ENCODE measurements at places on chromosomes 12 and 14.

- peak; percentile 79 for DNase-seq
Observed at GRCh38 chr12:8584004-8584403, 28.7 kb downstream of the AICDA start.

DNA sequence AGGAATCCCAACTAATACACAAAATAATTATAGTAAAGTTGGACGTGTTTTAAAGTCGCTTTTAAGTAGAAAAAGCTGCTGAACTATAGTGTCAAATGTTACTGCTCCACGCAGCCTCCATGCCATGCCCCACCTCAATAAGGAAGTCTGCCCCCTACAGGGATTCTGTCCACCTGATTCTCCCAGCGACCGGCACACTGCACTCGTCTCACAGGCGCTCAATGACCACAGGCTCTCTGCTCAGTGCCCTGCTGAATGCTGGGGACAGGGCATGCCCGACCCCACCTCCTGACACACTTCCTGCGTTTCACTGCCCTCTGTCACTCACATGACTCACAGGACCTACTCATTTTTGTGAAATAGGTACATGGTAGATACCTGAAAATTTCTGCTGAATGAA, 48.9 kb downstream of the BDKRB1 start:
- DNase-seq, result no peak

DNA sequence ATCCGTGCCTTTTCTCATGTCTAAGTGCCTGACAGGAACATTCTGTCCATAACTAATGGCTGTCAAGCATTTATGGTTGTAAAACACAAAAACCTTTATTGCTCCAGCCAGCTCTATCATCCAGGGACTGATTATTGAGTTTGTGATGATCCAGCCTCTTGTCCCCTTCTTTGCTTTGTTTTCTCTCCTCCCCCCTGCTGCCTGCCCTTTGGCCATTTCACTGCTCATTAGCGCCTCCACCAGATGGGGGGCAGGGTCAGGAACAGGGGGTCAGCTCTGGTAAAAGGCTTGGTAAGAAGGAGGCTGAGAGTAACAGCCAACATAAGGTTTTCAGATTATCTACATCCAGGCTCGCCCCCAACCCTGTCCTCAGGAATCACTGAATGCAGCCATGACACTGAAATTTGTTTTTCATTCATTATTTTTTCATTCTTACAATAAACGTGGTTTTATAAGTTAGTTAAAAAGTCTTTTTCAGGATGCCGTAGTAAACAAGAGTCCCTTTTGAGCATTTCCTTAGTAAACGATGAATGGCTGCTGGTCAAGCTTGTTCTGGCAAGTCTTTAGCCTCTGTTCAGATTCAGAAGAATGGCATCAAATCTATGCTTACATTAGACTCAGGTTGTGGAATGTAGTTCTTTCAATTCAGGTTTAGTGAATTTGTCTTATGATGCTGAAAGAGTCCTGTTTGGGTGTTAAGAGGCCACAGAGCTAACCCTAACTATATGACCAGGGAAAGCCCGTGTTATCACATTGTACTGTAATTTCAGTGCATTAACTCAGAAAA, 21.7 kb downstream of the HMGA2 start:
- no peak for DNase-seq

- DNase-seq, result no peak
Observed at GRCh38 chr14:101559624-101560533, 1.4 kb upstream of the DIO3 start.

DNA sequence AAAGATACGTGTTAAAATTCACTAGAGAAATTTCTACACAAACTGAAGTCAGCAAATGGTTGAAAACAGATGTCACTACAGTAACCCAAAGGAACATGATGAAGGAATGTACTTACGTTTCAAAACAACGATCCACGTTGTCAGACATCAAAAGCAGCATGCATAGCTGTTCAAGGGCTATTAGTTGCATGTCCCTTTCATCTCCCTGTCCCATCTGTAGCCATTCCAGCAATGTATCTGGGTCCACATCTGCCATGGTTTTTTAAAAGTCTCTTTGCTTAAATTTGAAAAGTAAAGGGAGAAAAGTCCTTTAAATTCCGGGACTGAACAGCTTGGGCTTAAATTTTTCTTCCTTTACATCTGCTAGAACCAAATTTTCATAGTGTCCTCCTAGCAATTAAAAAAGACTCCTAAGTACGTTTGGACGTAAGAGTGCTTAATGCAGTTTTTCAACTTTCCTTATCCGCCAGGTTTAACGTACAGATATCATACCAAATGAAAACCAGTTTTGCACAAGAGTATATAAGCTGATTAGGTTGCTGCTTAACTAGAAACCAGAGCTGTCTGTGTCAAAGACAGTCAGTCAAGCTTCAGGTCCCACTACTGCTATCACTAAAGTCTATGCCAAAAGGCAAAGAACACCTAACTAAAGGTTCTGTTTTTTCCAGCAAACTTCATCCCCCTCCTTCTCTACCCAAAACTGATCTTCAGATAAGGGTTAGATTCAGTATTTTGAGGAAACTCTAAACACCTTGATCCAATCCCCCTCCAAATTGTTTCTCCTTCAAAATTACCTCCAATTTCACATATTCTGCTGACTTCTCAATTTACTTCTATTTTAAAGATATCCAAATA, 1.7 kb downstream of the HECTD1 start:
- peak; percentile 23 for DNase-seq

- DNase-seq, result peak; percentile 34
Observed at GRCh38 chr12:113407931-113408600, 4.4 kb upstream of the SDS start.

DNA sequence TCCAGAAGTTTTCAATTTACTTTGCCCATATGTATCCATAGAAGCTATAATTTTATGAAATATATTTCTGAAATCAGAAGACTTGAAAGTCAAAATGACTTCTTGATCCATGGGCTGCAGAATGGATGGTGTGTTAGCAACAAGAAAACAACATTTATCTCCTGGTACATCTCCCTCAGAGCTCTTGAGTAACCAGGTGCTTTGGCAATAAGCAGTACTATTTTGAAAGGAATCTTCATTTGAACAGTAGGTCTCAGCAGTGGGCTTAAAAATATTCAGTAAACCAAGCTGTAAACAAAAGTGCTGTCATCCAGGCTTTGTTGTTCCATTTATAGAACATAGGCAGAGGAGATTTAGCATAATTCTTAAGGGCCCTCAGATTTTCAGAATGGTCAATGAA, 100.4 kb downstream of the SLC38A1 start:
- DNase-seq, result no peak

DNA sequence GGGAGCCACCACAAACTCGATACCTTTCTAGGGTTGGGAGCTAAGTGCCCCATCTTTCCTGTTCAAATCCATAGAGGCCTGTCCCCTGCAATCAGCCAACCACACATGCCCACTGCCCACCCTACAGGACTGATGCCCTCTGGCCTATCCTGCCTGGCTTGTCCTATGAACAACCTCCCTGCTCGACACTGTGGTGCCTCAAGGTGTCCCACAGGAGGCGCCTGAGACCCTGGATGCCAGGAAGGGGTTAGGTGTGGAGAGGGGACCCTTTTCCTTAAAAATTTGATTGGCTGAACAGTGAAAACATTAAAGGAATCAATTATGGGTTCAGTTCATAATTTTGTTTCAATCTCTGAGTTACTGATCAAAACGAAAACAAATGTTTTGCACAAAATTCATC, 97.3 kb upstream of the FZD10 start:
- no peak for DNase-seq

DNA sequence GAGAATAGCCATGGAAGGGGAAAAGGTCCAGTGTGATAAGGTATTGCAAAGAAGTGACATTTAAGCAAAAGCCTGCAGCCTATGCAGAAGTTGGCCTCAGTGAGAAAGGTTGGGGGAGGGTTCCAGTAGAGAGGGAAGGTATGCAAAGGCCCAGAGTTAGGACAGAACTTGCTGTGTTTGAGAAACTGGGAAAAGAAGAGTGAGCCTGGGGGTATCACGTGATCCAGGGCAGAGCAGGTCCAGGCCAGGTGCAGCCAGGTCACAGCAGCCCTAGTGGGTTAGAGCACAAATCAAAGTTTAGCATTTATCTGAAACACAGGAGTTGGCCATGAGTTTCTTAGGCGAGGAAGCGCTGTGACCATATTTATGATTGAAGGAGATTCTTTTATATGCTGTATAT, 1.6 kb downstream of the SERPINA5 start:
- no peak for DNase-seq

DNA sequence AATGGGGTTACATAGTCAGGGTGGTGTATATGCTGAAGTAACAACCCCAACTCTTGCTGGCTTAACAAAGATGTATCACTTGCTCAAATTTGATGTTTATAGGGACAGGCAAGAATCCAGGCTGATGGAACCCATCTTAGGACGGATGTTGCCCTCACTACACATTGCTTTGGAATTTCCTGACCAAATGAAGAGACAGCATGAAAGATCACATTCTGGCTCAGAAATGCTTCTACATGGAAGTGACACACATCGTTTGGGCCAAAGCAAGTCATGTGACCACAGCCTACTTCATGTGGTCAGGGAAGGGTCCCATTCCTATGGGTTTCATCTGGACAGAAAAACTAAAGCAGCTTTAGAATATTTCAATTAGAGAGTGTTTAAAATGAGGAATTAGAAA, 345.8 kb downstream of the TMEM132D start:
- DNase-seq, result no peak

DNA sequence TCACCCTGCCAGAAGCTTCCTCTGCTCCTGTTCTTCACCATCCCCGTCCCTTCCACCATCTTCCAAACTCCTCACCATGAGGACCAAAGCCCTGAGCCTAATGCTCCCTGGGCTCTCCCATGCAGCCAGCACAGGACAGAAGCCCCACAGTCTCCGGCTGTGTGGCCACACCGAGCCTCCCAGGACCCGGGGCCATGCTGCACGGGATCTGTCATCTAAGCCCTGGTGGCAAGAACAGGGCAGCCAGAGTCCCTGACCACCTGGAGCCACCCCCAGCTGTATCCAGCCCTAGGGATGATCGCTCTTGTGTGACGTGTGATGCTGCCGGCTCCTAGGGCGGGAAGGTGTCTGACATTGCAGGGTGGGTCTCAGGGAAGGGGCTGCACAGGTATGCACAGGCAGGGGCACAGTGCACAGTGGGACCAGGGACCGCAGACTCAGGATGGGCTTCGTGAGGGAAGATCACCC, 8.1 kb downstream of the TMEM179 start:
- DNase-seq, result no peak

DNA sequence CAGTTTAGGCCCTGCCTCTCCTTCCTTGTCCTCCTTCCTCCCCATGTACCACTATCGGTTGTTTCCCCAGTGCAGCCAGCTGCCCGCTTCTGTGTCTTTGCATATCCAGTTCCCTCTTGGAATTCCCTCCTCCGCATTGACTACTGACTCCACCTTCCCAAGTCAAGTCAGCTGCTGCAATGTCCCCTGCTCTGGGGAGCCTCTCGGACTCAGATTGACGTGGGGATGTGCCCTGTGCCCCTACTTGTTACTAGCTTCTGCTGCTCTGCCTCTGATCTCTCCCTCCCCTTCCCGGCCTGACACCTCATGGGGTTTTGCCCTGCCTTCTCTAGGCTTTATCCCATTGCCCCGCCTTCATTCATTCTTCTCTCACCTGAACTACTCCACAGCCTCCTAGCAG, 2.1 kb upstream of the CD9 start:
- DNase-seq, result no peak

DNA sequence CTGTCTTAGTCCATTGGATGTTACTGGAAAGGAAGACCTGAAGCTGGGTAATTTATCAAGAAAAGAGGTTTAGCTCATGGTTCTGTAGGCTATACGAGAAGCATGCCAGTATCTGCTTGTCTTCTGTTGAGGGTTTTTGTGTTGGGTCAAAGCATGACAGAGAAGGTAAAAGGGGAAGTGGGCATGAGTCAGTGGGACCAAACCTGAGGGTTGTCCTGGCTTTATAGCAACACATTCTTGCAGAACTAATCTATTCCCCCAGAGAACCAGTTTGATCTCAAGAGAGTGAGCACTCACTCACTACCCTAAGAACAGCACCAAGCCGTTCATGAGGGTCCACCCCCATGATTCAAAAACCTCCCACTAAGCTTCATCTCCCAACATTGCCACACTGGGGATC, 19.0 kb upstream of the KRAS start:
- no peak for DNase-seq

DNA sequence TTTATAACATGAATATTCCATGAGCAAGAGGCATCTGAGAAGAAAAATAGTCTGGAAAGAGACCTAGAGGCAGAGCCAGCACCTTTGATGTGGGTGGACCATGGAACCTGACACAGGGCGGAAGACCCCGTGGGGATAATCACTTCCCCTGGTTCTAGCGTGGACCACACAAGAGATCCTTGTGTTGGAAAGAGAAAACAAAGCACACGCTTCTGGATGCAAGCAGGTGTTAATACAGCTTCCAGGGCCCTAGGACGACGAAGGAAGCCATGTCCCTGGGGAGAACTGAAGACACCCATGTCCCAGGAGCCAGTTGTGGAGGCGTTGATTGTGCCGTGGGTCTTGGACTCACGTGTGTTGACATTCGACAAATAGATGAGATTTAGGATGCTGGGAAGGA, 102.9 kb downstream of the ADGRD1 start:
- no peak for DNase-seq

- no peak for DNase-seq
Observed at GRCh38 chr12:130286741-130287440, 50.8 kb upstream of the PIWIL1 start.

- peak; percentile 57 for DNase-seq
Observed at GRCh38 chr12:4472046-4472445, 26.4 kb upstream of the FGF6 start.

DNA sequence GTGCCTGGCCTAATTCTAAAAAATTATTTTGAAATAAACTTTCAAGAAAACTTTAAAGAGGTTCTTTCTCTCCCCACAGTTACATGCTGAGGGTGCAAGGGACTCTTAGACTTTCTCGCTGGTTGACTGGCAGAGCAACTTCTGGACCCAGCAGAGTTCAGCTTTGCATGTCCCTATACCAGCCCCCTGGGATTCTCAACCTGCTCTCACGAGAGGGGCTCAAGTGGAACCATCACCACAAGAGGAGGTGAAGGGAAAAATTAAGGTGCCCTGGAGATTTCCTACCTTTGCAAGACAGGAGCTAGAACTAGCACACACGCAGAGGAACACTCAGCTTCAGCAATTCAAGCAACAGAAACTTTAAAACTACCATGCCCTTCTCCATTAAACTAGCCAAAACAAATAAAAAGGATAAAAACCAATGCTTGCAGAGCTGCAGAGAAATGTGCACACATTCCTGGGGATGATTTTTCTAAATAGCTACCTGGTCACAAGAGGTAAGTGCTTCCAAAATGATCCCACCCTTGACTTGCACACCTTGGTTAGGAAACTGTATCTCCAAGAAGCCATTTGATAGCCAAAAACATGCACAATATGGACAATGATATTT, 2.5 kb downstream of the HVCN1 start:
- DNase-seq, result no peak

DNA sequence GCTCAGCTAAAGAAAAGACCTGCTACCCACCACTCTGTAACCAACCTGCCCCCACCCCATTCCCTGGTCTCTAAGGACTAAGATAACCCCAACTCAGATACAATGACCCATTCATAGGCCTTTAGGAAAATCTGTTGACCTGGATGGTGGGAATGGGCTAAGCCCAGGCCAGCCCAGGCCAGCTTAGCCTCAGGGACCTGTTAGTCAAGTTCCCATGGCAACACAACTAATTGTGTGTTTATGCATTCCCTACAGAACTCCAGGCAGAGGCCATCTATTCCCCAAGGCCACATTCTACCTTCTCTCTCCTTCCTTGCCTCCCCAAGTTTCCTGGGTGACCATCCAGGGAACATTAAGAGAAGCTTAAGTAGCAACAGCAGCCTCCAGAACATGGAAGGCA, 16.1 kb upstream of the KRT8 start:
- no peak for DNase-seq

Measured in inflammatory macrophage (primary cell).